ENCODE measurements at places on chromosomes 5 and 9.

GRCh38 chr5:78671609-78672008 is 23.0 kb upstream of the LHFPL2 start:
- DNase-seq, result no peak

- DNase-seq, result no peak
Measured at GRCh38 chr5:74316064-74316603, 324.4 kb downstream of the ENC1 start.

DNA sequence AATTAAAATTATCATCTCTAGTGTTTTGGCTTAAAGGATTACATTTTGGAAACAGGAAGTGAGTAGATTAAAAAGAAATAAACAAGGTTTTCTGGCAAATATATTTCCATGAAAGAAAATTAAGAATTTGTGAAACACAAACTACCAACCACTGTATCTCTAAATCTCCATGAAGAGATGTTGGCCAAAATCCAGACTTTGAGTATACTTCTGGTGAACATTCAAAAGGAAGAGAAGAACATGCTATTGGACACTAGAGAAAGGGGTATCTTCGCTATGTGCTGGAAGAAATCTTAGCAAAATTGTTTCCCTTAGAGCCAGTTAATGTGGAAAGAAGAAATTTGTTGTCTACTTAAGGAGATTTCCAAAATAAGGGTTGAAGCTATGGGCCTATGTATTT is 710.4 kb upstream of the CTNND2 start:
- no peak for DNase-seq

DNA sequence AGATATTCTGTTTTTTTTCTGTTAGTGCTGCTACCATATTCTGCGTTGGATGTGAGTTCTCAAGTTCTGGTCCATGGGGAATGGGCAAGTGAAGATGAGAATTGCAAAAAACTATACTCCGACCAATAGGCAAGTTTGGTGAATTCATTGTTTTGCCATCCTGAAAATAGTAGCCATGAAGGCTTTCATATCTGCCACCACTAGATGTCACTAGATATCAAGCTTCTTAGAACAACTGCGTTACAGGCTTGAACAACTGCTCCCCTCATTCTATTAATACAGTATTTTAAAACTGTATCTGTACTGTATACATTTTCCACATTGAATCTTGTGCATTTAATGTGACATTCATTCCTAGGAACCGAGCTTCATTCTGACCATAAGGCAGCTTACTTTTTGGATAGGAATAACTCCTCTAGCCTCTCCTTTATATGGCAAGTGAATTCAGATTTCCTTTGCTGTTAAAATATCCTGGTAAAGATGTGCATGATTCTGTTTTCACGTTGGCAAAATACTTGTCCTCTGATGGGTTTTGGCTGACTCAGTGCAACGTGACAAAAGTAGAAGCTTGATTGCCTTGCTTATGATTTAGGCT is 163.6 kb downstream of the SREK1 start:
- no peak for DNase-seq

GRCh38 chr5:32735512-32735911 is 24.4 kb downstream of the NPR3 start:
- no peak for DNase-seq

All from activated T-cell treated with anti-CD3 and anti-CD28 coated beads for 4 hours (primary cell).